Stimulated activated CD8-positive, alpha-beta memory T cell treated with anti-CD3 and anti-CD28 coated beads, Interleukin-15, amount 100 ng/mL, for 24 hours (primary cell): ENCODE measurements at places on chromosomes 1 and 21.

DNA sequence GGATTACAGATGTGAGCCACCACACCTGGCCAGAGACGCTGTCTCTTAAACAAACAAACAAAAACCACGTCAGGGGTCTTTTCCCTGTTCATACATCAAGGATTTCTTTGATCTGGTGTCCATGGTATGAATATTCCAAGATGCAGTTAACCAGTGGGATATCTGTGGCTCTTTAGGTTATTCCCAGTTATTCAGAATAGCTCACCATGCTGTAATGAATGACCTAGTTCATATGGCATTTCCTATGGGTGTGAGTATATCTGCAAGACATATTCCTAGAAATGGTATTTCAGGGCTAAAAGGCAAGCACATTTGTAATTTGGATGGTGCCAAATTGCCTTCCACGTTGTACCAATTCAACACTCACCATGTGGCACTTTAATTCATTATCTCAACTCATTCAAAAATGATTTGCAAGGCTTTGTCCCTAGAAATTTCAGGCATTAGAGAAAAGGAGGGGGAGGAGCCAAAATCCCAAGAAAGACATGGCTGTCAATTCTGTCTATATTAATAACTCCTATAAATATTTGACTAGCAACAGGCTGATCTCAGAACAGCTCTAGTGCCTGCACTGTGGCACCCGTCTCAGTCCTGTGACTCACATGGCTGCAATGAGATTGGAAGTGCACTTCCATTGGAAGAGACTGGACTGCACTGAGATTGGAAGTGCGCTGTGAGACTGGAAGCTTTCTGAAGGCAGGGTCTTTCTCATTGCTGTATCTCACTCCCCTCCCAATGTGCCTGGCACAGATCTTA lies 6.0 kb upstream of the STMN1 start:
- no peak for DNase-seq

- DNase-seq = no peak
Measured at GRCh38 chr1:98452162-98452561, 209.4 kb upstream of the SNX7 start.

GRCh38 chr1:223137455-223138085 lies 5.5 kb downstream of the TLR5 start:
- DNase-seq = no peak

GRCh38 chr1:151611288-151611790 lies 511 bp upstream of the SNX27 start:
- DNase-seq = no peak

GRCh38 chr1:66413838-66414175 lies 120.1 kb upstream of the SGIP1 start:
- DNase-seq = no peak

DNA sequence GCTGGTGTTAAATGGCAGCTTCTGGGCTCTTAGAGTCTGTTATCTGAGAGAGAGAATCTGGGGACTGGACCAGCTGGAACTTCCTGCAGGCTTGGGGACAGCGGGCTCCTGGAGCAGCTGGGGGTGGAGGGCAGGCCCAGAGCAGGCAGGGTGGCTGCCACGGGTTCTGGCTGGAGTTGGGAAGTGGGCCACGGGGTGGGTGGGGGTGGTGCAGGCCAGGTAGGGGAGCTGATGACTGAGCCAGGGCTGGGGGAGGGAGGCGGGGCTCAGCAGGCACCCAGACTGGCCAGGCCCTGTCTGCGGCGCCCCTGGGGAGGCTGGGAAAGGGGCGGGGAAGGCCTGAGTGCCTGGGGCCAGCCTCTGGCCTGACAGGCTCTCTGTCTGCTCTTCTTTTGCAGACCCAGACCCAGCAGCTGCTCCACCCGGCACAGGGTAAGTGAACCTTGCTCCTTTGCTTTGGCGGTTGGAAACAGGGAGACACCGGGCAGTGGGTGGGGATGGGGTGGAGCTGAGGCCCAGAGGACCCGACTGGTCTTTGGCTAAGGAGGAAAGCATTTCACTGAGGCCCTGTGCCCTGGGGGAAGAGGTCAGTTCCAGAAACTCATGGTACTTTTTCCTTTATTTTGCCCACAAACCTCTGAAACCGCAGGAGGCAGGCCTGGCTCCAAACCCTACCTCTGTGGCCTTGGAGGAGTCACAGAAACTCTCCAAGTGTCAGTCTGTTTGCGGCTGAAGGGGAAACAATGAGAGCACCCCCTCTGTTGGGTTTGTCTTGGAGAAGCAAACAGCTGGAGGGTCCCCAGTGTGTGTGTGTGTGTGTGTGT lies 48.8 kb downstream of the ARHGEF10L start:
- DNase-seq = no peak

DNA sequence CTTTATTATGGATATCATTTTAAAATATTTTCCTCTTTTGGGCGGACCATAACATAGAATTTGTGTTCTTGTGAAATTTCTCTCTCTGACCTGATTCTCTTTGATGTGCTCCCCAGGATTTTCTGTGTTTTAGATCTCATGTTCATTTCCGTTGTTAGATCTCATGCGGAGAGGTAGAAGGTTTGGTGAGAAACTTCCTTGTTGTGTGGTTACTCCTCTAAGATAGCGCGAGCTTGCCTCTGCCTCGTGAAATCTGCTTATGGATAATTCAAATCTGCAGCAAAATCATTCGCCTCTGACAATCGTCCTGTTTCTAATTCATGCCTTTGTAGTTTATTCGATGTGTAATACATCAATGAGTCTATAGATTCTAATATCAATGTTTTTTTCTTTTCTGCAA lies 580.4 kb downstream of the USP25 start:
- DNase-seq = no peak

GRCh38 chr1:197466813-197467212 lies 198.8 kb downstream of the CRB1 start:
- no peak for DNase-seq

DNA sequence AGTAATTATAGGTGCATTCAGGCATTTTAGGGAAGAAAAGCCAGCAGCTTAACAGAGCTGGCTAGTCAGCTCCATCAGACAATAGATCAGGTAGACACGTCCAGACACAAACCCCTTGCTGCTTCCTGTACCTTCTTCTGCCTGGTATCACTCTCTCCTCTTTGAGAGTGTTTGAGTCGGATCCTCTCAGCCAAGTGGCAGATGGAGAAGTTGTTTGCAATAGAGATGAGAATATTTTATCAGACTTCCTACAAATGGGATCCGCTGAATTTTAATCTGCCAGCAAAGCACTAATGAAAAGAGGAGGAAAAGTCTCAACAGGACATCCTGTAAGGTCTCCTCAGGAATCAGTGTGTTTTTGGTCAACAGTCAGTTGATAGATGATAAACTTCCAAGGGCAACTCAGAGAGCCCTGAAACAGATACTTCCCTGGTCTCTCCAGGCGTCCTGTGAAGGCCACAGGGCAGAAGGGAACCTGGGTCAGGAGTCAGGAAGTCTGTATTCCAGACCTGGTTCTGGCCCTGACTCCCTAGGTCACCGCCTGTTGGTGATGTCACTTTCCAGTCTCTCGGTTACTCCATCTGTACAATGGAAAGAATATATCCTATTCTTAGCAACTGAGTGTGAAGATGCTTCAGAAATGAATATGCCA lies 62.1 kb upstream of the PROX1 start:
- DNase-seq = no peak

GRCh38 chr1:218874313-218874712 lies 299.4 kb upstream of the LYPLAL1 start:
- no peak for DNase-seq

GRCh38 chr1:48841966-48842365 lies 65.3 kb upstream of the BEND5 start:
- no peak for DNase-seq

- no peak for DNase-seq
Measured at GRCh38 chr1:167441222-167441621, 77.1 kb downstream of the CD247 start.

DNA sequence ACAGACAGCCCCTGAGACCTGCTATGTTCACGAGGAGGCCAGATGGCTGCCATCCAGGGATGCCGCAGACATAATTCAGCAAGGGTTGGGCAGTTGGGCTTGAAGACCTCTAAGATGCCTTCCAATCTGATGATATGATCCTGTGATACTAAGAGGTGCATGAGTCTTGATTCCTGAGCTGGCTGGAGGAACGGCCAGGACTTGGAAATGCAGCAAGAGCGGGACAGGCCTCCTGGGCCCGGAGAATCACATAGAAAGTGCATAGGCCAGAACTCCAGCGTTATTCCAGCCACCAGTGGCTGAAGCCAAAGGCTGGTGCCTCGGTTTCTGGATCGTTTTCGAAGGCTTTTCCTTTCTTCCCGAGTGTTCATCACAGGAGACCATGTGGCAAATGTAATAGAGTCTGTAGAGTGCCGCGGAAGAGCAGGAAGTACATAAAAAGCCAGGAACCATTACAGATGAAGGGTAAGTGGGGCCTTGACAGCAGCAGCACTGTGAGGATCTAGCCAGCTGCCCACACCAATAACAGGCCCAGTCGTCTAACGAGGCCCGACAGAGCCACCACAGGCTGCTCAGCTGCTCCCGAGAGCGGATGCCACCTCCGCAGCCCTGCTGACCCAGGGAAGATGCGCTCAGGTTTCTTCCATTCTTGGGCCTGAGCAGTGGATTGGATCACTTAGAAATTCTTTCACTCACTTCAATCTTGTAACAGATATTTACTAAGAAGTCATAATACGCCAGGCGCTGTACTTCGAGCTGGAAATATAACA lies 14.0 kb upstream of the LHX4 start:
- no peak for DNase-seq

DNA sequence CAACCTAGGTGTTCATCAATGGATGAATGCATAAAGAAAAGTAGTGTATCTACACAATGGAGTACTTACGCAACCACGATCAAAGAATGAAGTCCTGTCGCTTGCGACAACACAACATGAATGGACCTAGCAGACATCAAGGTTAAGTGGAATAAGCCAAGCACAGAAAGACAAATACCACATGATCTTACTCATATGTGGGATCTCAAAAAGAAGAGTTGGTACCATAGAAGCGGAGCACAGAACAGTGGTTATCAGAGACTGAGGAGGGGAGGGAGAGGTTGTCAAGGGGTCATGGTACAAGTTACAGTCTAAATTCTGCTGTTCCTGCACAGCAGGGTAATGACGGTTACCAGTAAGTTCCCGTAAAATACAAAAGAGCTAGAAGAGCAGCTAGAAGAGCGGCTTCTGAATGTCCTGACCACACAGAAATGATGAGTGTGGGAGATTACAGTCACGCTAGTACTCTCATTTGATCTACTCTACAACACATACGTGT lies 36.7 kb downstream of the NPHP4 start:
- DNase-seq = no peak

GRCh38 chr1:53681977-53682685 lies 56.8 kb downstream of the GLIS1 start:
- DNase-seq = peak; percentile 5

DNA sequence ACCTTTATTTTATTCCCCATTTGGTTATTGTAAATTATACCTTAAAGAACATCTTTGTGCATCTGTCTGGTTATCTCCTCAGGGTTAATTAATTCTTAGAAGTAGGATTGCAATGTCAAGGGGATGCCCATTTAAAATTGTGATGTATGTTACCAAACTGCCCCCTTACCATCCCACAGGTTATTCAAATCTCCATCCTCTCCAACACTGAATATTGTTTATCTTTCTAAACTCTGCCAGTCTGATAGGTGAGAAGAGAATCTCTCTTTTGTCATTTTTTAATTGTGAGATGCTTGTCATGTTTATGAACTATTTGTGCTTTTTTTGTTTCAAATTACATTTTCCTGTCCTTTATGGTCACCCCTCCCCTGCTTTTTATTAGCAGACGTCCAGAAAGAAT lies 55.8 kb downstream of the VWA5B1 start:
- no peak for DNase-seq

DNA sequence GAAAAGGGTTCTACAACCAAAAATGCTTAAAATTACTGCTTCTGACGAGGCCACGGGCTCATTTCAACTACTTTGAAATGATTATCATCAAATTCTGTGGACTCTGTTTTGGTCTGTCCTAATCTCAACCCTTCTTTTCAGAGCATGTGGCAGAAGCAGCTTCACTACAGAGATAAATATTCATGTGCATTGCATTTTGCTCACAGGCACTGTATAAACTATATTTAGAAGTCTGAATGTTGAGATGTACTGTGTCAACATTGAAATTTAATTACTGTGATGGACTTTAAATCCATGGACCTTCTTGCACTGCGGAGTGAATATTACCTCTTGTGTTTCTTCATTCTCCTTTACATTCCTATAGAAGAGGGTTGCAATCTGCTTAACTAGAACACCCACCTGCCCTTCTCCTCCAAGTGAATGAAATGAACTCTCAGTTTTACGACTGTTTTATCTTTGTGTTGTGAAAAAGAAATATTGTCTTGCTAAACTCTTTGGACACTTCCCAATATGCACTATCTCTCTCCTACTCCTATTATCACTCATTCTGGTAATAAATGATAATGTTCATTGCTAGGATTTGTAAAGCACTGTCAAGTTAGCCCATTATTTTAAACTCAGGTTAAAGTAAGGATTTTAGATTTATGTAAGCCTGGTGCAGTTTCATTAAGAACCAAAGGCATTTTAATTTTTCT lies 281.2 kb upstream of the ST6GALNAC5 start:
- no peak for DNase-seq

GRCh38 chr1:38475624-38476005 lies 384.0 kb downstream of the RRAGC start:
- DNase-seq = no peak

- DNase-seq = no peak
Measured at GRCh38 chr1:77975386-77975785, 3.5 kb downstream of the FUBP1 start.

DNA sequence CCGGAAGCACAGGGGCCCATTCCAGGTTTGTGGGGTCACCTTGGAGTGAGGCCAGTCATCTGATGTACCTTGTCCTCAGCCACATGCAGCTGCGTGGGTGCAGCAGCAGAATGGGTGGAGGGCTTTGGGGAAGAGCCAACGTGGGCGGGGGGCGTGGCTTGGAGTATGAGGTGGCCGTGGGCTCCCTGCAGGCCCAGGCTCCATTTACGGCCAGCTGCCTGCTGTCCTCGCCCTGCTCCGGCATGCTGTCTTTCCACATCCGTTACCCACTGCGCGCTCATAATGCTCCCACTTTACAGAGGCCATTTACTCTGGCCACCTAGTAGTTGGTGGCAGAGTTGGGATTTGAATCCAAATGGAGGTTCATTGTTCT lies 27.8 kb upstream of the TINAGL1 start:
- DNase-seq = no peak

DNA sequence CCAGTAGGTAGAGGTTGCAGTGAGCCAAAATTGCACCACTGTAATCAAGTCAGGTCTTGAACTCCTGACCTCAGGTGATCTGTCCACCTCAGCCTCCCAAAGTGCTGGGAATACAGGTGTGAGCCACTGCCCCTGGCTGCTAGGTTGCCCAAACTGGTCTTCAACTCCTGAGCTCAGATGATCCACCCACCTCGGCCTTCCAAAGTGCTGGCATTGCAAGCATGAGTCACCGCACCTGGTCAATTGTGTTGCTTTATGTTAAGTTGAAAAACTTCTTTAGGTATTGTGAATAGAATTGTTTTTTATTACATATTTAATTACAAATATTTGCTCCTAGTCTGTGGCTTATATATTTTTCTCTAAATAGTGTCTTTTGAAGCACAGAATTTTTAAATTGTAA lies 80.5 kb downstream of the PRKAB2 start:
- no peak for DNase-seq

GRCh38 chr1:203888807-203889251 lies 27.4 kb downstream of the SNRPE start:
- DNase-seq = no peak
